ENCODE measurements at places on chromosomes 16 and 17.

DNA sequence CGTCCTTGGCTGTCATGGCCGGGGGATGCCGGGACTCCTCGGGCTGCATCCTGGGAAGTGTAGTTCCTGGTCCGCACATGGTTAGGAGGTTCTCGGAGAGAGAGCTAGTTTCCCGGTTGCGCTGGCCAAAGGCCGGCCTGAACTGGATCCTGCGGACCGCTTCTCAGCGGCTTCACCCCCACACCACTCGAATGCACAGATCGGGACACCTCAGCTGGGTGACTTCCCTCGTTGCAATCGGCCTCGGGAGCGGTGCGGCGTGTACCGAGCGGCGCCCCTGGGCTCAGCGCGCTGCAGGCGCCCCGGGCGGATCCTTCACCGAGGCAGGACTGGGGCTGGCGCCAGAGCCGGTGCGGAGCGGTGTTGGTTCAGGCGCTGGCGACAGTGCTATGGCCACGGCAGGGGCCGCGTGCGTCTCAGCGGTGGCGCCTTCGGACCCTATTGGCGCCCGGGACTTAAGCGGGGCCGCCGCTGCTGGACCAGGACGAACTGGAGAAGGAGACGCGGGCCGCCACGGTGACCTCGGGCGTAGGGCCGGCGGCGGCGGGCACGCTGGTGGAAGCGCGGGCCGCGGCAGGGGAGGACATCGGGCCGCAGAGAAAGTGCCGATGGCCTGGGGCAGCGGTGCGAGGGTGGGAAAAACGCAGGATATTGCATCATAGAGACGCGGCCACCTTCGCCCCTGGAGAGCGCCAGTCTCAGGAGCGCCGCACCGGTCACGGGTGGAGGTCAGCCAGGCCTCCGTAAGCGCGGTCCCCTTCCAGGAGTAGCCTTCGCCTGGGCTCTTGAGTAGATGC, 11.4 kb downstream of the ZNF629 start:
- peak; percentile 58 for DNase-seq

DNA sequence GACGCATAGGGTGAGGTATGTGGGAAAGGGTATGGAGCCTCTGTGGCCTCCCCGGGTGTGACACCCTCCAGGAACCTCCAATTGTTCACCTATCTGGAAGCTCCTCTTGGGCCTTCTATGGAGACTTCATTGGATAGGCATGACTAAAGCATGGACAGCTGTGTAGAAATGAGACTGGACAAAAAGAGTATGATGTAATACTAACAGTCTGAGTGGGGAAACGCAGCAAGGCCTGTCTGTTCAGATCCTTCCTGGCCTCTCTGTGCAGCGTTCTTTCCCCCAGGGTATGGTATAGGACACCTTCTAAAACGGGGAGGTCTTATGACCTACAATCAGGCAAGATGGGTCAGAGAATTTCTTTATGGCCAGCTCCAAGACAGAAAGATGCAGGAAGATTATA, 30.7 kb upstream of the CCNF start:
- DNase-seq = no peak

GRCh38 chr16:12628536-12628935, 175.2 kb downstream of the CPPED1 start:
- no peak for DNase-seq

- DNase-seq = no peak
Observed at GRCh38 chr16:28602529-28602928, 5.7 kb upstream of the SULT1A2 start.

- no peak for DNase-seq
Observed at GRCh38 chr17:78567991-78568390, 9.2 kb downstream of the DNAH17 start.

Data from stimulated activated CD4-positive, alpha-beta T cell treated with anti-CD3 and anti-CD28 coated beads, Interleukin-12 subunit alpha, Interleukin-12 subunit beta, amount 100 ng/mL, for 48 hours (primary cell).